ENCODE measurements at places on chromosomes 4 and X. TPM values are rescaled to one million over a fixed set of nuclear protein-coding genes. Genes with fewer than 3 reads are reported as not detected.

The TRIM60 gene
- total RNA-seq: not detected

The SGMS2 gene
- 21.4 TPM for total RNA-seq

DNA sequence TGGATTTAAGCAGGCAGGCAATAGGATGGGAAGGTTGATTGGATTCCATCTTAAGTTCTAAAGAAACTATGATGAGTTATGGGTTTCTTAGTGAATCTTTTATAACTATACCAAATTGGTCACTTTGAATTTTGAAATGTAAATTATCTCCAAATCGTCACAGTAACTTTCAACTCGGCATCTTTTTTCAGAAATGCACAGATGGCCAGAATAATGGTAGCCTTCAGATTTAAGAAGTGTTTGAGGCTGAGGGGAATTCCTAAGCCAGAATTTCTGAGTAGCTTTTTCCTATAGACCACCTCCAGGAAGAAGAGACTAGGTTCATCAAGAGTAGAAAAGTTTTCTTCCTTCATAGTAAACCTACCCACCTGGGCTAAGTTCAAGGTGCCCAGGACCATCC is 663.7 kb upstream of the TENM3 start:
- no peak for DNase-seq

DNA sequence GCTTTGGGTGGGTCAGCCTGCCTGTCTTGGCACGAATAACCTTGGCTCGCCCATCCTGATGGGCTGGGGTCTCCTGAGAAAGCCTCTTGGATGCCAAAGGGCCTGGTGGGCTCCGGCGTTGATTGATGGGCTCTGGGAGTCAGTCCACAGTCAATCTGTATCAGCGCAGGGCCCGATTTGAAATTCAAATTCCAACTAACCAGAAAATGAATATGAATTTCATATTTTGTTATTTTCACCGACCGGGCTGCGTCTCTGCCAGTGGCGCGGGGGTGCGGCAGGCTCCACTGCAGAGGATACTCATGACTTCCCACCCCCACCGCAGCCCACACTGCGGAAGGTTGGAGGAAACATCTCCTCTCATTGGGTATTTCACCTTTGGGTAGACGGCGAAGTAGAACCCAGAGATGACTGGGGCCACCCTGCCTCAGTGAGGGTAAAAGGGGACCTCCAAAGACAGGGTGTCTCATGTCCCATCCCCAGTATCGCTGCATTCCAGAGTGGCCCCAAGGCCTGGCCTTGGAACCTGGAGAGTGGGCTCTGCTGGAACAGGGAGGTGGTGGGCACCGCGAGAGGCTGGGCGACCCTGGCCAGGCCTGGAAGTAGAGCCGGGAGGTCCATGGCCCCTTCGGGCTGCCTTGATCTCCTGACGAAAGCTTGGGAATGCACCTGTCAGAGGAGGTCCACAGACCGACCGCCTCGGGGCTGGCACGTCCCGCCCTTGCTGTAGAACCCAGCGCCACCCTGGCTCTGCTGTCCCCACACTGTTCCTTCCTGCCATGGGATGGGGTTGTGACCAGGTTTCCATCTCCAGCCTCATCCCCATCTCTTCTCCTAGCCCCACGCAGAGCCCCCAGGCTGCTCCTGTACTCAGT is 54.8 kb upstream of the SORCS2 start:
- DNase-seq: no peak

- DNase-seq: no peak
Measured at GRCh38 chr4:13478707-13479106, 5.4 kb downstream of the RAB28 start.

DNA sequence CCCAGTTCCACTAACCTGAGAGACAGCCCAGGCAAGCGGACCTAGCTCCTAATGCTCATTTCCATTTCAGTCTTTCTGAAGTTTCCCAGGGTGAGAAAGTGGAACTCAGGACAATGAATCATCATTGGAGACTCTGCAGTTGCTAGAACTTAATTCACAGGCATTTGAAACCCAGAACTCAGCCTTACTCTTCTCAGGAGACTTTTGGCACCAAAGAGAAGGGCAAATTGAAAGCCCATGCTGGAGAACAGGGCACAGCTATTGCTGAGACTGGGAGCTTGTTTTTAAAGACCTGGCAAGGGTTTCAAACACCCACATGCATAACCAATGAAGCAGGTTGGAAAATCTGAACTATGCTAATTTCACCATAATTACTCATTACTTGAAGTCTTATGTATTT is 36.0 kb downstream of the BST1 start:
- DNase-seq: no peak

GRCh38 chrX:2629316-2630007 is 61.6 kb upstream of the CD99 start:
- no peak for DNase-seq

Measured in left ventricle myocardium inferior (tissue), 1 donor.